GOT3 (cell line): ENCODE measurements at places on chromosomes 2 and 18.

GRCh38 chr2:226862623-226863022 lies 26.8 kb downstream of the RHBDD1 start:
- no peak for DNase-seq

- no peak for DNase-seq
Observed at GRCh38 chr2:172927641-172928357, 147.8 kb upstream of the MAP3K20 start.

GRCh38 chr2:118123561-118124232 lies 35.4 kb downstream of the INSIG2 start:
- peak; percentile 5 for DNase-seq

DNA sequence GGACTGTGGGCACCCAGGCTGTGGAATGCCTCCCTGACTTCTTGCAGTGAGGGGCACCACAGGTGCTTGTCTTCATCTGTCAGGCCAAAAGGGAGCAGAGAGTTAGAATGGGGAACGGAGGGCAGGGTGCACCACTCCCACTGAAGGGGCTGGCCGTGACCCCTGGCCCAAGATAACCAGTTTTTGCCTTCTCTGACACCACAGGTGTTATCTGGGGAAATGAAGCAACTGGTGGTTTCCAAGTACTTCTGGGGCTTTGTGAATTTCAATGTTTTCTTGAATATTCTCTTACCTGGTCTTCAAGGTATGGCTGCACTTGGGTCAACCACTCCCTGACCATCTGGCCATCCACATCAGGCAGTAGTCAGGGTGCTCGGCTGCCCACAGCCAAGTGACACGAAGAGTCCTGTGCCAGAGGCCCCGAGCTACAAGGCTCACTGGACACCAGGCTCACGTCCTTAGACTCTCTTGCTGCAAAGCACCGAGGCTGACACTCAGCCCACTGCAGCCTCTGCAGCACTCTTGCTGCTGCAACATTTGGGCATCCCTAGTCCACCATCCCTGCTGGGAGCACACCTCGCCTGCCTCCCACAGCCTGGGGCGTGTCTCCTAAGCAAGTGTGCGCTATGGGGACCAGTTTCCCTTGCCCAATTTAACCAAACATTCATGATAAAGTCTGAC lies 57.0 kb downstream of the FAM178B start:
- no peak for DNase-seq

- no peak for DNase-seq
Observed at GRCh38 chr2:175309799-175310198, 128.3 kb upstream of the ATP5MC3 start.

DNA sequence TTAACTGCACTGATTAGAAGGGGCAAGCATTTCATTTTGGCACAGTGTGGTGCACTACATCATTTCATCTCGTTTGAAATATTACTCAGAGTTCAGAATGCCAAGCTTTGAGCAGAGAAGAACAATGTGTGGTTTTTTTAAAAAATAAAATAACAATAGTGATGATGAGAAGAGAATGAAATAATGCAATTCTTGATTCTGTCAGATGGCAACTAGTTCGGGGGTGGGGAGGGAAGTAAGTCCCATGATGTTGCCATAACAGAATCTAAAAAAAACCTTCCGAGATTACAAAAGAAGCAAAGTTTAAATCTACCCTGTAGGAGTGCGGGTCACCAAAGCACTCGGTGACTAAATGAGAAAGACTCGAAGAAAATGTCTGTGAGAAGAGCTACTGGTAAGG lies 490.4 kb downstream of the NR4A2 start:
- no peak for DNase-seq

GRCh38 chr2:105610576-105611332 lies 134.0 kb upstream of the NCK2 start:
- DNase-seq, result no peak

- no peak for DNase-seq
Observed at GRCh38 chr18:10234912-10235660, 219.3 kb upstream of the APCDD1 start.

DNA sequence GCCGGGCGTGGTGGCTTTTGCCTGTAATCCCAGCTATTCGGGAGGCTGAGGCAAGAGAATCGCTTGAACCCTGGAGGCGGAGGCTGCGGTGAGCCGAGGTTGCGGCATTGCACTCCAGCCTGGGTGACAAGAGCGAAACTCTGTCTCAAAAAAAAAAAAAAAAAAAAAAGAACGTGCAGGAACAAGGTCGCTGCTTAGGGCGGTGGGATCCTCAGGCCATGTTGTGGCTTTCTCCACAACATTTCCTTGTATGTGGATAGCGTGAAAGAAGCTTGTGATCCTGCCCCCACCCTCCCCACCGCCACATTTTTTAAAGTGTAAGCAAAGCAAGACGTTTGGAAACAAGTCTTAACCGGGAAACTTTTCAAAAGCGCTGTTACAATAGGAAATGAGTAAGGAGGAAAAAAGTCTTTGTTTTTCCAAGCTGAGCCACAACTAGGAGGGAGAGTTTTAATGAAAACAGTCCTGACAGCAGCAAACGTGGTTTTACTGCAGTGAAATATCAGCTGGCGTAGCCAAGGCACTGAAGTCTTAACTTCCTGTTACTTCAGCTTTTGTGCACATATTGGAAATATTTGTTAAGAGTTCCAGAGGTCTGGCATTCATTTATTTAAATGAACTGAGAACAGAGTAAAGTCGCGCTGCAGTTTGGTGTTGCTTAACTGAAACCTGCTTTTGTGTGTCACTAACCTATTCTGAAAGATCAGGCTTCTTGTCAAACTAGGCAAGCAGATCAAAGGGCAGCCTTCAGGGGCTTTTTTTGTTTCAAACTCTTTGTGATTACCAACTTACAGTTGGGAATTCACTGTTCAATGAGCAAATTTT lies 3.8 kb downstream of the TGIF1 start:
- DNase-seq, result no peak

DNA sequence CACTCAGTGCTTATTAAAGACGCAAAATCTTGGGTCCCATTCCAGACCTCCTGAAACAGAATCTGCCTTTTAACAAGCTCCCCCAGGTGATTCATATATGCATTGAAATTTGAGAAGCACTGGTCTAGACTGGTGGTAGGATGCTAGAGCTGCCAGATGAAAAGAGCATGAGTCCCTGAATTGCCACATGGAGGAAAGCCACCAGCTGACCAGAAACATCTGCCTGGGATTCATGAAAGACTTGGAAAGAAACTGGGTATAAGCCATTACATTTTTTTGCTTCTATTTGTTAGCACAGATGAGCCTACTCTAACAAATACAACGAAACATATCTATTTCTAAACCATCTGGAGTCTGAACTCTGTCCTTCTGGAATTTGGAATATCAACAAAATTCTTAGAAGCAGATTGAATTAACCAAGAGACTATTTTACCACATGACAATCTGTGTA lies 228.9 kb downstream of the RBM43 start:
- no peak for DNase-seq

DNA sequence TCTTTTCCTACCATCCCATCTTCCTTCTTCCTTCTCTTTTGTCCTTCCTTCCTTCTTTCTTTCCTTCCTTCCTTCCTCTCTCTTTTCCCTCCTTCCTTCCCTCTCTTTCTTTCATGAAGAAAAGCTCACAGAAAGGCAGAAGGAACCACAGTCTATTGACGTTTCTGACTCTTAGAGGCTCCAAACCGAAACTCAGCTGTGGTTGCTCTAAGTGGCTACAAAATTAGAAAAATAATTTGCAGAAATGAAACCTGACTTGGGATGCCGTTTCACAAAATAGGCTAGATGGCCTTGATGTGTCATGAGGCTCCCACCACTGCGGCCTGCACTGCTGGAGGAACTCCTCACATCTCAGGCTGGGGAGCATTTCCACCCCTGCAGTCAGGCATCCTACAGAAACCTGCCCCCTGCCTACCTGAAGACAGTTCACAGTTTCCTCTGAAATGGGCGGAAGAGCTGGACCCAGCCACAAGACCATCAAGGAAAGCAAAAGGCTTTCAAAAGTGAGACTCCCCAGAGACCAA lies 165.6 kb downstream of the SMAD7 start:
- DNase-seq, result no peak

GRCh38 chr2:12288048-12288447 lies 428.7 kb upstream of the TRIB2 start:
- DNase-seq, result no peak

DNA sequence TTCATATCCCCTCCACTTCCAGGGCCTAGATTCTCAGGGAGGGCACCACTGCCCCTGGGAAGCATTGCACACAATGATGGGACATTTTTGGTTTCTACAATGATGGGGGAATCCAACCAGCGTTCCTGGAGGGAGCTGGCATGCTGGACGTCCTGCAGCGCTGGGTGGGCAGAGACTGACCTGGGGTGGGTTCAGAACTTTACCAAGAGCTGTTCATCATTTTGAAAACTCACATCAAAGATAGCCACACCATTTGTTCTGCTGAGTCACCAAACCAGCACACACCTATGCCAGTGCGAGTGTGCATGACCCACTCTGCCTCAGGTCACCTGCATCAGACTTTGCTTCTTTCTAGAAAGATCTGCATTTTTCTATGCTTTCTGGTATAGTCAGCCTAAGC lies 14.1 kb upstream of the ARMC9 start:
- no peak for DNase-seq

DNA sequence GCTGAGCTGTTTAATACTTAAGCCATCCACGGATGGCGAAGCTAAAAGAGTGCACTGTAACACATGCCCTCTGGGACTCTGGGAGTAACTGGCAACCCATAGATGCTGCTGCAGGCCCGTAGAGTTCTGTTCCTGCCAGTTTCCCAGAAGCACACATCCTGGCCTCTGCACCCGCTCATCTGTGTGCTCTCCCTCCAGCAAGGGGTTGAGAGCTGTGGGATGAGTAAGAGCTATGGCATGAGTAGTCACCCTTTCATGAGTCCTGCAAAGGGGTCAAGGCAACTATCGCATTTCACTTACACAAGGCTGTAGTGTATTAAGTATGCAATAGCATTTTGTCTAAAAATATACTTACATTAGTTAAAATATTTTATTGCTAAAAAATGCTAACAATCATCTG lies 1341.8 kb upstream of the NXPH2 start:
- DNase-seq, result no peak

- DNase-seq, result no peak
Observed at GRCh38 chr2:167492486-167492885, 604.2 kb downstream of the XIRP2 start.

GRCh38 chr2:144937910-144938709 lies 418.2 kb upstream of the ZEB2 start:
- DNase-seq, result no peak

GRCh38 chr2:205524656-205525055 lies 157.6 kb upstream of the NRP2 start:
- DNase-seq, result no peak

DNA sequence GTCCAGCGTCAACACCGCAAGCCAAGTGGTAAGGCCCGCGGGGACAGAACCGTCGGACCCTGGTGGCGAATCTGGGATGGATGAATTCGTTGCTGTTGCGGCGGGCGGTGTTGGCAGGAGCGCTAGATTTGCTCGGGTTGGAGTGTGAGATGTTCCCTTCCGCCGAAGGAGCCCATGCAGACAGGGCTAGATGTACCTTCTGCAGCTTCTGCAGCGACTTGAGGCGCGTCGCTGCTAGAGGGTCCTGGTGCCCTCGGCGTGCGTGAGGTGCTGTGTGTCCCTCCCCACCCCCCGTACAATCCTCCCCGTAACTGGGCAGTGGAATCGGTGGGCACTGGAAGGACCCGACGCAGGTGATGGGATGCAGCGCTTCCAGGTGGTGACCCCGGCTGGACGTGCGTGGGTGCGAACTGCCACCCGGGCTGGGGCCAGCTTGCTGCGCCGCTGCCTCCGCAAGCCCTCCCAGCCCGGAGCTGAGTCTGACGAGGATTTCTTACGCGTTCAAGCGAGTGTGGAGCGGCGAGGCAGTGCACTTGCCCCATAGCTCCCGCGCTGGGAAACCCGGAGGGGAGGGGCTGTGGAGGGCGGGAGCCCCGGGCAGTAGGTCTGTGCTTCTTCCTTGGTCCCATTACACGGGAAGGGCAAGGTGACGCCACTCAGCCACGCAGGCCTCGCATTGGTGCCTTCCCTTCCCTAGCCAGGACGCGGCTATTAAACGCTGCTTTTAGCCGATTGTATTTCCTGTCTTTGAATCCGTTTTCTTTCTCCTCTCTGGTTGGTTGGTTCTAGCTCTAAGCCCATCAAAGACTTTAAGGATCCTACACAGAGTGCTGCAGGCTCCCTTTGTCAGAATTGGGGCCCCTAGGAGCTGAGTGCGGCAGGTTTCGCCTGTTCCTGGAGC lies 34.2 kb downstream of the CHRNA1 start:
- no peak for DNase-seq

GRCh38 chr2:219429958-219430606 lies 4.6 kb upstream of the SPEG start:
- DNase-seq, result no peak

GRCh38 chr2:51085420-51086068 lies 53.6 kb upstream of the NRXN1 start:
- DNase-seq, result no peak

GRCh38 chr2:63796366-63796765 lies 45.3 kb upstream of the UGP2 start:
- DNase-seq, result no peak

DNA sequence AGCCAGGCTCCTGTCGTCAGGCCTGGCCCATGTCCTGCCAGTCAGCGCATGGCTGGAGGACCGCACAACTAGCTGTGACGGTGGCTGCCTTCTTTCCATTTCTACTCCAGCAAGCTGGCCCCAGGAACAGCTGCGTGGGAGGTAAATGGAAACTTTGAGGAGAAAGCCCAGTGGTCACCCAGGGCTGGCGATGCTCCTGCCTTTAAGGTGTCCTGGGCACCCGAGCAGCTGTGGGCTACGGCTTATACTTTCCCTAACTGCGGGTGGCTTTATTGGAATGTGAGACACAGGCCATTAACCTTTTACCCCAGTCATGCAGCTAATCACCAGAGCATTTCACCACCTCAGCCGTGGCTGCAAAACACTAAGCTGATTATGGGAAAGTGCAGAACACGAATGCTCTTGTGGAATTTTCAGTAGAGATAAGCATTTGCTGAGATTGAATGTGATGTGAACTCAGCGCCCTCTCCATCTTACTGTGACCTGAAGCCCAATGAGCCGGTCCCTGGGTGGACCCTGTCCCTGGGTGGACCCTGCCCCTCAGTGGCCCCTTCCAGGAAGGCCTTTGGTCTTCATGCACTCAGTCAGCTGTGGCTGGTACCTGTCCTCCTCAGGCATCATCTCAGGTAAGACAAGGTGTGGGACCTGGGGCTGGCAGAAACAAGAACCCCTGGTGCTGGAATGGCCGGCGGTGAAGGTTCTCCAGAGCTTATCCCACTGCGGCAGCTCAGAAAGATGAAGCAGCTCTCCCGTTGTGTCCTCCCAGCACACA lies 275.4 kb upstream of the HS6ST1 start:
- DNase-seq, result no peak

- no peak for DNase-seq
Observed at GRCh38 chr2:223701761-223702160, 99.6 kb upstream of the SCG2 start.
